T-helper 9 cell (primary cell): ENCODE measurements at places on chromosomes 13 and 19.

- no peak for DNase-seq
Observed at GRCh38 chr13:85799097-85799582, at the start of gene SLITRK6. Gene SLITRK6 (minus strand): TSS chr13:85799419. CDS start chr13:85796508, 2,911 bp downstream.

DNA sequence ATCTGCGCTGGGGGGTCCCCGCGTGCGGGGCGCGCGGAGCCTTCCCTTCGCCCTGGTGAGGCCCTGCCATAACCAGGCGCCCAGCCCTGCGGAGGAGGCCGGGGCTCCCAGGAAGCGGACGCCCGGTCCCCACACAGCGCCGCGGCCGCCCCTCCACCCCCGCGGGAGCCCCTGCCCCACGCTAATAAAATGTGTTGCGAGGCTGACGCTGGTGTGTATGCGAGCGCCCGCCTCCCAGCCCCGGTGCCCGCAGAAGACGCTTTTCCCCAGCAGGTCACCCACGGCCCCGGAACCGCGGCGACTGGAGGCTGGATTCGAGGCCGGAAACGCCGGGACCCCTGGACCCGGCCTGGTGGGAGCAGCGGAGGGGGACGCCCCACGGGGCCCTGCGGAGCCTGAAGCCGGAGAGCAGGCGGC, 12.1 kb upstream of the CDC34 start:
- no peak for DNase-seq

DNA sequence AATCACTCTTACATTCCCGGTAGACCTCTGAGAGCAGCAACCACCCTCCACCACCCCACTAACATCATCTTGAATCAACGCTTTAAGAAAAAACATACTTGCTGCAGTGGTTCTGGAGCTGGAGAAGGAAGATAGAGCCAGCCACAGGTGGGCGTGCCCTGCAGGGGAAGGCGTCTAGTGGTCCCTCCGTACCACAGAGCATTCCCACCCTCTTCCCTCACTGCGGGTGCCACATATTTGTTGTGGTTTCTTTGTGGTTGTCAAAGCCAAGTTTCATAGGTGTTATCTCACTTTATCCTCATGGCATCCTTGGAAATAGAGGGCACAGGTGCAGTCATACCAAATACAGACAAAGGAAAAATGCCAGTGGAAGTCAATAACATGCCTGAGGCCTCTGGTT, 22.2 kb downstream of the COL4A2 start:
- DNase-seq = no peak

DNA sequence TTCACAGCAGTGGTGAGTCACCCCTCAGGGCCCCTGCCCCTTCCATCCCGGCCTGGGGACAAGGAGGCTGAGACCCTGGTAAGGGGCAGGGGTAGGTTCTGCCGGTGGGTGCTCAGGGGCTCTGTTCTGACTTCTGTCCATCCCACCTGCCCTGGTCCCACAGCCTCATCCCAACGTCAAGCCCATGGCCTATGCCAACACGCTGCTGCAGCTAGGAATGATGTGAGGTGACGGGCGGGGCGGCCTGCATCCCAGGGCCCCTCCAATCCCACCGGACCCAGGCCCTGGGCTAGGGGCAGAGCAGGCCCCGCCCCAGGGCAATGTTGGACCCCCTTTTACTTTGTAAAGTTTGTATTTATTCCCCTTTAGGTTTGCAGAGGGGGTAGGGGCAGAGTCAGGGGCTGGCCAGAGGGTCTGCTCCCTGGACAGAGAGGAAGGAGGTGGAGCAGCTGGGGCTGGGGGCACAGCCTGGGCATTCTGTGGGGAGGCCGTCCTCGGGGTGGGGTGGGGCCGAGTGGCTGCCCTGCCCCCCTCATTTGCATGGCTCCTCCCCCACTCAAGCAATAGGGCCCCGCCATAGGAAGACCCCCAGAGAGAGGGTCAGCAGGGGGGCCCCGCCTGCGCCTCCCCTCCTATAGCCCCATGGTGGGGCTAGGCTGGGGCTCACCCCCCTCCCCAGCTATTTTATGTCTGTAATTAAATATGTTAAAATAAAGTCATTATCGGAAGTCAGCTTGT, 23.1 kb downstream of the CCDC8 start:
- DNase-seq = no peak

DNA sequence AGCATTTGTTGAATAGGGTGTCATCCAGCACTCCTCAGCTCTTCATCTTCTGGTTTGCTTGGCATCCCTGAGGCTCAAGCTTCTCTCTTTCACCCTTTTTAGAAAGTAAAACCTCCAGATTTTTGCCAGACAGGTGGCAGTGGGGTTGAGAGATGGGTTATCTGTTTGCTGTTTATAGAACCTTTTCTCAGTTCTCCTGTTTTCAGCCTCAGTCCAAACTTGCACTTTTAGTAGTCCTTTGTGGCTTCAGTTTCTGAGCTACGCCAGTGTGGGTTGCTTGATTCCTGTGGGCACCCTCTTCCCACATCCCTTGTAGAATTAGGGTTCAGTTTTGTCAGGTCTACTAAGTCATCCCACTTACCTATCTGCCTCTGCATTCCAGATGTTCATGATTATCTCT, 147.9 kb downstream of the PAN3 start:
- DNase-seq = no peak

- no peak for DNase-seq
Observed at GRCh38 chr19:47430041-47430802, 10.9 kb upstream of the MEIS3 start.

GRCh38 chr13:109393045-109393444, 393.3 kb downstream of the IRS2 start:
- no peak for DNase-seq

DNA sequence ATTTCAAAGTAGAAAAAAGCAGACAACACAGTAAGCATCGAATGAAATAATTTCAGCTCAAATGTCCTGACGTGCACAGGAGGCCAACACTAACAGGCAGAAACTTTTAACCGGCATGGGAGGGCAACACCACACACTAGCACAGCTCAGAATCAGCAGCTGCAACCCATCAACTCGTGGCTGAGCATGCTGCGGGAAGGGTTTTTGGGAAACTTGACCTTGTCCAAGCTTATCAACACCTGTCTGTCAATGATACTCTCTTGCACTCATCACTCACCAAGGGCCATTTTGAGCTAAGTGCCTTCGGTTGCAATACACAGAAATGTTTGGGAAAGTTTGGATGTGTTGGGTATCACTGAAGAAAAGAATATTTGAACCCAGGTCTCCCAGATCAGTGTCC, 483.7 kb downstream of the TSHZ3 start:
- DNase-seq = no peak

GRCh38 chr19:13899912-13900584, 5.9 kb downstream of the BRME1 start:
- no peak for DNase-seq

DNA sequence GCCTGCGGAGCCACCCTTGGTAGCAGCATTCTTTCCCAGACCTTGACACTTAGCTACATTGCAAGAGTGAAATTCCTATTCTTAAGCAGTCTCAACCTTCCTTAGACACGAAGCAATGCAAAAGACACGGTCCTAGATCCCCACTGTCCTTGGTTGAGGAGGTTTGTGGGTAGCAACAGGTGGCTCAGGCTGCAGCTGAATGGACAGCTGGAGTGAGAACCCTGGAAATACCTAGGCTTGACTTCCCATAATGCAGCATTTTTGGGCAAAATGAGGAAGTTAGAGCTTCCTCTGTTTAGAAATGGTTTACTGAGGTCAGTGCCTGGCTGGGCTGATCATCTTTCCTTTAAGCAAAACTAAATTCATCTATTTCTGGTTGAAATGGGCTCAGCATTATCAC, 296.6 kb downstream of the RFC3 start:
- no peak for DNase-seq

GRCh38 chr13:113565526-113566226, 18.9 kb upstream of the TFDP1 start:
- no peak for DNase-seq

DNA sequence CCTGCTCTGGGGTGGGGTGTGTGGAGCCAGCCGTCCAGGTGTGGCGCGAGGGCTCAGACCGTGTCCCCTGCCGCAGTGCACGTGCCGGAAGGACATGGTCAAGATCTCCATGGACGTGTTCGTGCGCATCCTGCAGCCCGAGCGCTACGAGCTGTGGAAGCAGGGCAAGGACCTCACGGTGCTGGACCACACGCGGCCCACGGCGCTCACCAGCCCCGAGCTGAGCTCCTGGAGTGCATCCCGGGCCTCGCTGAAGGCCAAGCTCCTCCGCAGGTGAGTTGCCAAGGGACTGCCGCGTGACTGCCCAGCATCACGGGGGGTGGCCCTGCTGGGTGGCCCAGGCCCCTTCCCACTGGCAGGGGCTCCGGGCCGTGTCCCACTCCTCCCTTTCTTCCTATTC, 141.6 kb downstream of the KDM4B start:
- no peak for DNase-seq

- DNase-seq = no peak
Observed at GRCh38 chr13:41268764-41269163, 5.4 kb upstream of the MTRF1 start.

DNA sequence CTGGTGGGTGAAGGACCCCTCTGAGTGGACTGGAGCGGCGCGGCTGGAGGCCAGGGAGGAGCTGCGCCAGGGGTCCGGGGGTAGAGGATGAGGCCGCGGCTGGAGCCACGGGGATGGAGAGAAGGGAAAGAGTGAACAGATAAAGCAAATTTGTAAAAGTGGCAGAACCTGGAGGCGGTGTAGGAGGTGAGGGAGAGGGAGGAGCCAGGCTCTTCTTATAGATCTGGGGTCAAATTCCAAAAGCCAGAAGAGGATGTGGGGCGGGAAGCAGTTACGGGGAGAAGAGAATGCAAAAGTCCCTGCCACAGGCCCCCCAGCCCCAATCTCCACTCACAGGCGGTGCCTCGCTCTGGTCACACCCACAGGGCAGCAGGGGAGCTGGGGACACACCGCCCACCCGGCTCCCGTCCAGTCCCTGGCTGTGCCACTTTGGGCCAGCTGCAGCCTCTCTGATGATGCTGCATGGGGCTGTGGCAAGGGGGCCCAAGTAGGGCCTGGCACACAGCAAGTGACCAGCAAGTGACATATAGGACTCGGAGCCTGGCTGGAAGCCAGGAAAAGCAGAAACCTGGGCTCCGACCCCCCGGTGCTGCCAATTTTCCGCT, 11.1 kb downstream of the LRRC4B start:
- no peak for DNase-seq

DNA sequence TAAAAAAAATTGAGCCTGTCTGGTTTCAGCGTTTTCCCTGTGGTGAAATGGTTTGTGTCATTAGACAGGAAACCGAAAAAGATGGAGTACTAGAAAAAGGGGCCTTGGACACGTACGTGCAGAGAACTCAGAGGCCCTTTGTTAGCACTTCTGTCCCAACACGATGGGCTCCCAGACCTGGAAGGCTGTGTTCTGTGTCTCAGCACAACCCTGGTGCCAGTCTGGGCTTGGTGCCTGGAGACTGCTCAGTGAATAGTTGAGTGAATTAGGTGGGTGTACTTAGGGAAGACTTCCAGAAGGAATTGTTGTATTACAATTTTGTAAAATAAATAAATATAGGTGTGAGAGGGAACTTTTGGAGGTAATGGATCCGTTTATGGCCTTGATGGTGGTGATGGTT, 8.7 kb downstream of the ZNF71 start:
- DNase-seq = no peak

DNA sequence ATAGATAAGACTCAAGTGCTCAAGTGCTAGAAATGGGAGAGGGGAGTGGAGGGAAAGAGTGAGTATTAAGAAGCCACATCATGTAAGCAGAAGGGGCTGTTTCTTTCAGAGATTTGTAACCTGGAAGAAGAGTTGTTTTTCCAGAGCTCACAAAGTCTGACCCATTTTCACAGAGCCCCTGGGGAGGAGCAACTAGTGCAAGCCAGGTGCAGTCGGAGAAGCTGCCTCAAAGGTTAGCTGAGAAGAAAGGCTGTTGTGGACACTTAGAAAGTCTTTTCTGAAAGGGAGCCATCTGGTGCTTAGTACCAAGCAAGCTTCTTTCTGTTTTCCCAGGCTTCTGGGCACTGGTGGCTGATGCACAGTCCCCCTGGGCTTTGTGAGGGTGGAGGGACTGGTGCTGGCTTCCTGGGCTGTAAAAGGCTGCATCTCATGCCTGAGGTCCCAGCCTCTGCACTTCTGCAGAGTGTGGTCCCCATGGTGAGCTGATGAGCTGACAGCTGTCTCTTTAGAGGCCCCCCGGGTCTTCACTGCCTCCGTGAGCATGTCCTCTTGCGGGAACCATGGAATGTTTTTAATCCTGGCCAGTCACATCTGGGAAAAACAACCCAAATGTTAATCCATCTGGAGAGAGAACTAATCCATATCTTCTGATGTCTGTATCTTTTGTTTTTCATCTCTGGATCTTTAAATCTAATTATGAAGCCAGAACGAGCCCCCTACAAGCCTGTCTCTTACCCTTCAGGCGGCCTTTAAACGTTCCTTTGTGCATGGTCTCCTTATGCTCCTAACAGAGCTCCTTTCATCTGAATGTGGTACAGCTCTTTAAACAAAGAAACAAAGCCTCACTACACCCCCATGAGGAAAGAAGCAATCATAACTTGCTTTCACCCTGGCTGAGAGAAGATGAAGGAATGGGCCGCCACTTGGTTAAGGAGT, 40.2 kb downstream of the OLFM4 start:
- no peak for DNase-seq

- DNase-seq = no peak
Observed at GRCh38 chr13:51501096-51501495, 48.3 kb upstream of the INTS6 start.
